ENCODE measurements at places on chromosomes 4 and X. TPM values are rescaled to one million over a fixed set of nuclear protein-coding genes. Genes with fewer than 3 reads are reported as not detected.

- DNase-seq, result no peak
These were observed 37.5 kb upstream of the MAOA start for GRCh38 chrX:43618366-43619205.

DNA sequence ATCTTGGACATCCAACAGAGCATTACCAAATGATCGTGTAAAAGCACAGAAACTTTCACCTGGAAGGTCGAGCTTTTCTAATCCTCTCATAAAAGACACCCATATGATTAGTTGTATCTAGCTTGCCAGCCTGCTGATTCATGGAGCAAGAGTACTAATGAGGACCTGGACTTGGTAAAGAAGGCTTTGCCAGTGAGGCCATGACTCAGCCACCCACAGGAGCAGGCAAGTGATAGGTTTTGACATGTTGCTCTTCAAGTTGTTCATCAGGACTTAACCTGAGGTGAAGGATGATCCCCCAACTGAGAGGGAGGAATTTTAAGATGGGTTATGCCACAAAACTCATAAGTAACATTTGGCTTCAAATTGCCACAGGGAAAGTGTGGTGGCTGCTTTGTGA lies 24.7 kb upstream of the EPGN start:
- DNase-seq, result no peak

DNA sequence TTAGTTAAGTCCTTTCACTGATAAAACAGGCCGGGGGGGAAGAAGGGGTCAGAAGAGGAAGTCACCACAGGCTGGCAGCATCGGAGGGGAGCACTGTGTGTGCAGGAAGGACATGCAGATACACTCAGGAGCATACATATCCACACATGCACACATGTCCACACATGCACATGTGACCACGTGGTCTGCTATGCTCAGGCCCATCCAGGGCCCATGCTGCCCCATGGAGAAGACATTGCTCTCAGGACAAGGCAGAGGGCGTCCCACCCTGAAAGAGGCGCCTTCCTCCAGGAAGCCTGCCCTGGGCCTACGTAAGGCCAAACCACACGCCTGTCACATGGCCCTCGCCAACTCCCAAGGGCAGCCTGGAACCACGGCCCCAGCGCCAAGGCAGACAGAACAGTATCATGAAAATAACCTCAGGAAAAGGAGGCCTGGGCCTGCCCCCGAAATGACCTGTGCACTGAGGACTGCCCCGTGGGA lies 15.8 kb downstream of the WDR1 start:
- DNase-seq, result peak; percentile 69

DNA sequence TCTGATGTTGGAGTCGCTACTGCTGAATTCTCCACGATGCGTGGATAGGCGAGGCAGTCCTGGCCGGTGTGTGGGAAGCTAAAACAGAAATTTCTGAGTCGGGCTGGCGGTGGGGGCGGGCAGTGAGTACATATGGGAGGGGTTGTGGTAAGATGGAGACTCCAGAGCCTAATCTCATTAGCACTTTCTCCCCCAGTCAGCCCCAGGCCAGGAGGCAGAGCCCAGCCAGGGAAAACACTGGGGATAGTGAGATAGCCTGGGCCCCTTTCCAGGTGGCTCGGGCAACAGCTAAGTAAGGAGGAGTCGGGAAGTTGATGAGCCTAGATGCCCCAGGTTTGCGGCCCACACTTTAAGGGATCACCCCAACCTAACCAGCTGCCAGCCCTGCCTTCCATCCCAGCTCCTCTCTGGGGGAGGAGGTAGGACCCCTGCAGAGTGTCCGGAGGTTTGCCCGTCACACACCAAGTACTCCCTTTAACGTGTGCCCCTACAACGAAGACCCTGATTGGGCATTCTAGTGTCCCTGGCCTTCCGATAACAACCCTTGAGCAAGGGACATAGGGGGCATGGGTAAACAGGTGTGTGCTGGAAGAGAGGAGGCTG lies 2.4 kb upstream of the LOC101059915 start:
- no peak for DNase-seq

- DNase-seq, result no peak
These were observed 72.8 kb downstream of the SLC9A7 start for GRCh38 chrX:46686003-46686645.

DNA sequence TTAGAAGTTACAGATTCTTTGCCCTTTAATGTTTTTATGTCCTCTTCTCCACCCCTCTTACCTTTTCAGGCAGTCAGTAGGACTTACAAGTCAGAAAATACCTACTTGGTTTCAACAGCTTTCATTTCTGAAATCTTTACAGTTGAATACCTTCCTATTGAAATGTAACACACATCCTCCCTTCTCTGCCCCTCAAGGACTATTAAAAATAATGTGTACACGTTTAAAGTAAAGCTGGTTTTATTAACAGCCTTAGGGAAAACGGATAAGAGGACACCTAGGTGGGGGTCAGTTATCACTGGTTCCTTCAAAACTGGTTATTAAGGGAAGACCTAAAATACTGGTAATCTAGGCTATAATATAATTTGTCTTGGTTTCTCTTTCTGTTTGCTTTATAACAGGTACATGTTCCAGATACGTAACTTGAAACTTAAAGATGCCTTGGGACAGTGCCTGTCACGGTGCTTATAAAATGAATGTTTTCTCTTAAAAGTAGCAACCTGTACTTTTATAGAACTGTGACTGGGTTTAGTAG lies 1.8 kb downstream of the CCSER1 start:
- DNase-seq, result no peak

GRCh38 chr4:119025916-119026661 lies 109.5 kb upstream of the MYOZ2 start:
- DNase-seq, result no peak

DNA sequence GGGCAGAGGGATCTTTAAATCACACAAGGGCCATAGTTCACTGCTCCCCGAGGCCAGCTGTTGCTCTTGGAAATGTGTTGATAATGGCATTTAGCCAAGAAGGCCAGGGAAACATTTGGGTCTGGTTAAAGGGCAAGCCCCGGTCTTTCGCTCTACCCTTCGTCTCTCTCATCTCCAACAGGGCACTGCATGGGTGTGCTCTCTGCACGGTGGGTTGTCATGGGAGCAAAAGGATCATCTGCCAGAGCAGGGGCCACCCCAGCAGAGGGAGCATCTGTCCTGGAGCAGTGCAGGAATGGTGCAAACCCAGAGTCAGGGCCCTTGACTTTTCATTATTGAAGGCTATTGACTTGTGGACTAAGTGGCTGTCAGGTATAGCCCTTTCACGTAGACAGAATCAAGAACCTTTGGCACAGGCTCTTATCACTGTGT lies 22.7 kb upstream of the PGRMC2 start:
- peak; percentile 36 for DNase-seq

GRCh38 chr4:53557669-53558064 lies 33.6 kb downstream of the LNX1 start:
- no peak for DNase-seq

GRCh38 chr4:145732001-145732815 lies 52.3 kb downstream of the C4orf51 start:
- no peak for DNase-seq

GRCh38 chr4:115424852-115425251 lies 311.4 kb upstream of the NDST4 start:
- no peak for DNase-seq

- DNase-seq, result no peak
These were observed 96.9 kb upstream of the ZNF518B start for GRCh38 chr4:10554121-10554520.

DNA sequence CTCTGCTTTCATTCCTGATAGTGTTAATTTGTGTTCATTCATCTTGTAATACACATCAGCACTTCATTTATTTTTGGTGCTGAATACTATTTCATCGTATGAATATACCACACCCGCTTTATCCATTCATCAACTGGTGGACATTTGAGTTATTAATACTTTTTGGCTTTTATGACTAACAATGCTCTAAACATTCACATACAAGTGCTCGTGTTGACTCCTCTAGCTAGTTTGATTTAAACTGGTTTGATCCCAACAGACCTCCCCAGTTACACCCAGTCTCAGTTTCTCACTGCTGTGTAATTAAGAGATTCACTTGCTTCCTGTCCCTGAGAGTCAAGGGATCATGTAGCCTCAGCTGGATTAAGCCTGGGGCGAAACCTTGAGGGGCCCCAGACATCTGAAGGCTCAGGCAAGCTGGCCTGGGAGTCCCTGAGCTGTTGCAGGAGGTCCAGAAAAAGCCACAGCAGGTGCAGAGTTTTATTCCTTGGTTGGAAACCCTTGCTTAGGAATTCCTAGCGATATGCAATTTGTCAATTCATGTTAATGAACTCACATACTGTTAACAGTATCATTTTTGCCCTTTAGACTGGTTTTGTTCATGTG lies 52.8 kb upstream of the CLDN24 start:
- DNase-seq, result no peak

- no peak for DNase-seq
These were observed 538.7 kb upstream of the ATOH1 start for GRCh38 chr4:93289831-93290230.

DNA sequence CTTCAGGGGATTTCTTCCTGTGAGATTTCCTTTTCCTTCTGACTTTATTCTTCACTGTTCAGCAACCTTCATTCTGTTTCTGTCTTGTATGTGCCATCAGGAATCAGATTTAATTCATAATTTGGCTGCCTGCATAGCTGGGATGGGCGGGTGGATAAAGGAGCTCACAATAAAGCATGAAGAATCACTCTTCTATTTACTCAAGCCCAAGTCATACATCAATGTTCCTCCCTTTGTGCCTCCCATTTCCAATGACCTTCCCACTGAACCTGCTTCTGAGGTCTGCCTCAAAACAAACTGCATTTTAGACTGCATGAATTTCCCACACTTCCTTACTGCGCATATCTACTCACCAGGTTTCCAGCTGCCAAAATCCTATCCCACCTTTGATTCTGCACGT lies 14.0 kb downstream of the PDGFC start:
- DNase-seq, result no peak

- no peak for DNase-seq
These were observed 92.8 kb upstream of the HSD17B10 start for GRCh38 chrX:53526999-53527398.

TCEAL5 gene
- total RNA-seq, result 0.22 TPM

WFS1 gene
- total RNA-seq, result 70.5 TPM

CLNK gene
- not detected for total RNA-seq

NEUROG2 gene
- not detected for total RNA-seq

RTL3 gene
- 0.15 TPM for total RNA-seq

RAB39B gene
- not detected for total RNA-seq

CTAG1A gene
- total RNA-seq, result not detected

P2RY8 gene
- total RNA-seq, result 2.6 TPM
